ENCODE measurements at places on chromosomes 5 and 9.
A peak's percentile ranks its signal among the peaks of the same experiment; 100 is the strongest.

GRCh38 chr5:139650689-139651042 is 2.5 kb downstream of the CXXC5 start:
- no peak for DNase-seq

DNA sequence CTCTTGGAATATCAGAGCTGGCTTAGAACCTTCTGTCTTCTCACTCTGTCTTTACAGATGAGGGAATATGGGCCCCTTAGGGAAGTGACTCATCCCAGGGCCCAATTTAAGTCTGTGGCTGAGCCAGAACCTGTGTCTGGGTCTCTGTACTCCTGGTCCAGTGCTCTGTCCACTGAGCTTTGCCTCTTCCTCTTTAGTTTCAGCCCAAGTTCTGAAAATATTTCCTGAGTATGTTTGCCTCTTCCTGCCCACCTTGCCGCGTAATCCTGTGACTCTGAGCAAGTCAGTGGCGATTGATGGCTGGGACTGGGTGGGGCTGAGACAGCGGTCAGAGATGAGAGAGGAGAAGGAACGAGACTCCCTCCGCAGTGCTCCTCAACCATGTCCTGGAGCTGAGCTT is 7.8 kb downstream of the IER5L start:
- peak; percentile 66 for DNase-seq

DNA sequence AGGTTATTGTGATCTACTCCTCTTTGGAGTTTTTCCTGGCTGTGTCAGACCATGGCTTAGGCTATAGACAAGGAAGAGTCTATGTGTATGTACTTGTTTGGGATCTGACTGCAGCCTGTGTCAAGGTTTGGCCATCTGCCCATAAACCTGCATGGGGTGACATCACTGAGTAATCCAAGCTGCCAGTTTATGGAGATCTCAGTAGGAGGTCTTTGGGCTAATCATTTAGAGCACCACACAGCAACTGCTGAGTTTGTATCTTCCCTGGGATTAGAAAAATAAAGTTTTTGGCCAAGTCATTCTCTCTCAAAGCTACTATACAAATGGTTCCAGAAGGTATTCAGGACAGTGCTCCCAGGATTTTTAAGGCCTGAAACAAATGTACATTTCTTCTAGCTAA is 65.5 kb upstream of the HSPB3 start:
- peak; percentile 89 for DNase-seq

DNA sequence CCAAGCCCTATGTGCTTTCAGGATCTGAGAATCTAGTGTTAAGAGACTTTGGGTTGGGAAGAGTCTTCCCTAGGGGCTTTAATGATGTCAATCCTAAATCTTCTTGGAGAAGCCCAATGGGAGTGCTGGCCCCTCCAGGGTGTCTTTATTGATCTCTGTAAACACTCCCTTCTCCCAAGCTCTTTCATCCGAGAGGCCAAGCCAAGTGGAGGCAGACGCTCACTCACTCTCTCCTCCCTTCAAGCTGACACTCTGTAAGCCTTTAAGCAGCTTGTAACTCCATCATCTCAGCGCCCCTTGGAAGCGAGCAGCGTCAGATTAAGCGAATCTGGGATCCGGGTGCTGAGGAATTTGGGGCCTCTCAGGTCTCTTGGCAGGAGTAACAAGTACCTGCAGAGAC is 37.7 kb downstream of the SPARC start:
- DNase-seq = no peak

DNA sequence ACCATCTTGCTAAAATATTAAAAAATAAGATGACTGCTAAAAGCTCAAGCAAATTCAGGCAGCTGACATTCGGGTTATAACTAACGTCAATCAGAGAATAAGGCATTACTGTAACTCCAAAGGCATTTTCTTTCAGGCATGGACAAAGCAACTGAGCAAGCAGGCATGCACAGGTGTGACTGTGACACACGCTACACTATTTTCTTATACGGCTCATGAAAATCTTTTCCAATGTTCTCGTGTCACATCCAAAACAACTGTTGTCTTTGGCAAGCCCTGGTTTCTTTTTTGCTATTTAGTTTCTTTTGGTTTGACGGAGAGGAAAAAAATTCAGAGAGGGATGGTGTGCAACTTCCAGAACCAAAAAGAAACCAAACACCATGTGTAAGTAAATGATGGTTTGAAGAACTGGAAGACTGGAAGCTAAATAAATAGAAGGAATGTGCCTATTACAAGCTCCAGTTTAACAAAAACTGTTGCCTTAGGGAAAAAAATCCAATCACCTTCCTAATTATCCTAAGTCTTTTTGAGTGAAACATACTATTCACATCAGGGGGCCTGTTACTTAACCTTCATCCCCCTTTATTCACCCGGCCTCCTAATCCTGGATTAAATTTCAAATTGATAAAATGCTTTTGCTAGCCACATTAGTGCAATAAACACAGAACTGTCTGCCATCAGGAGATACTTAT is 277.6 kb downstream of the PSAT1 start:
- no peak for DNase-seq

- peak; percentile 82 for DNase-seq
Observed at GRCh38 chr9:22244139-22245011, 202.2 kb upstream of the DMRTA1 start.

All from ELR (cell line).